ENCODE measurements at places on chromosomes 16 and 17. TPM values are rescaled to one million over a fixed set of nuclear protein-coding genes. Genes with fewer than 3 reads are reported as not detected.

SDK2 gene
- under 0.01 TPM for total RNA-seq

CSF3 gene
- total RNA-seq: not detected

CD300LB gene
- total RNA-seq: not detected

LGALS9B gene
- total RNA-seq: not detected
